ENCODE measurements at places on chromosomes 1 and 21.
A peak's percentile ranks its signal among the peaks of the same experiment; 100 is the strongest.

- peak; percentile 72 for DNase-seq
Observed at GRCh38 chr1:109391626-109392025, 6.1 kb downstream of the SORT1 start.

DNA sequence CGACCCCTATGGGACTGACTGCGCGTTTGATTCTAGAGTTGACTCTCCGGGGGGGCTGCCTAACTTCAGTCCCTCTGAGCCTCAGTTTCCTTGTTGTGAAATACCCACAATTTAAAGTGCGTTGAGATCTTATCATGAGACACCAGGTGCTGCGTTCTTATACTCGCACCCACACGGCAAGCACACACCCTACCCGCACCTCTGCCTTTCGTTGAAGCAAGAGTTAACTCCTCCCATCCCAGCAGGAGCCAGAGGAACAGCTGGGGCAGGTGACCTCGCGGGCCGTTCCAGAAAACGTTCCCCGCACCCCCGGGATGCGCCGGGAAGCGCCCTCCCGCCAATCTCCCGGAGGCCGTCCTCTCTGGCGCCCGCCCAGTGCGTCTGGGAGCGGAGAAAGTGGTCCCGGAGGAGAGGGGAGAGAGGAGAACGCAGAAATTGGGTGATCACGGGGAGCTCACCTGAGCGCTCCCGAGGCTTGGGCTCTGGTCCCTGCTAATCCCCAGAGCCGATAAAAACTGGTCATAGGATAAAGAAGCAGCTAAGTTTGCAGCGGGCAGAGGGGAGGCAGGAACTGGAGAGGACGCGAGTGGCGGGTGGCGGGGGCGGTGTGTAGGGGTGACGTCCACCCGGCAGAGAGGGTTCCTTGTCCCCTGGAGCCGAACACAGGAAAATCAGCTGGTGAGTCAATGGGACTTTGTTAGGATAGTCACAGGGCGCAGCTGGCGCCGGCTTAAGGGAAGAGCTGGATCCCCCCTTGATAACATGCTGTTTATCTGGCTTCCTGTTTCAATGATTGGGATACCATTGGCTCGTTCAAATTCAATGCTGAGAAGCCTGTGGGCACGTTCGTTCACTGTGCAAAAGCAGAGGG lies 869 bp downstream of the NAV1 start:
- DNase-seq, result peak; percentile 57

DNA sequence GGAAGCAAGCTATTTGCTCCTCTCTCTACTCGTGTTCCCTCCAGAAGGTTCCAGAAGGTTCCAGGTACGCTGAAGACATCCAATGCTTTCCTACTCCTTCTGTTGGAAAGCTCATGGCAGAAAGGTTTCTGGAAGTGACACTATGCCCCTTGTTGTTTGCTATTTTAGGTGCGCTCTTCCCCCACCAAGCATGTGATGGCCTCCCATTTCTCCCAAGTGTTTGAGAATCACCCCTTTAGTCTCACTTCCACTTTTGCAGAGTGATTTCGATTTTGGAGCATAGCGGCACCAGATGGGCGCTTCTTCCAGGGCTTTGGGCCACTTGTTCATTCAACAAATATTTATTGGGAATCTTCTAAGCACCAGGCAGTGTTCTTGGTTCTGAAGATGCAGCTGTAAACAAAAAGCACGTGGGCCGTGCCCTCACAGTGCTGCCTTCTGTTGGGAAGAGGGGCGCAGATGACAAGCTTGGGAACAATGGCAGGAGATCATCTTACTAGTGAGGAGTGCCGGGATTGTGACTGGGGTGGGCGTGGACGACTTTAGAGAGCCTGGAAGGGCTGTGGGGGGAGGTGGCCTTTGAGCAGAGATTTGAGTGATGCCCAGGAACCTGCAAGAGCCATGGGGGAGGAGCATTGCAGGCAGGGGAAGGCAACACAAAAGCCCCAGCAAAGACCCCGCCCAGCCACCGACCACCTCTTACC lies 43.0 kb upstream of the TARDBP start:
- peak; percentile 53 for DNase-seq

DNA sequence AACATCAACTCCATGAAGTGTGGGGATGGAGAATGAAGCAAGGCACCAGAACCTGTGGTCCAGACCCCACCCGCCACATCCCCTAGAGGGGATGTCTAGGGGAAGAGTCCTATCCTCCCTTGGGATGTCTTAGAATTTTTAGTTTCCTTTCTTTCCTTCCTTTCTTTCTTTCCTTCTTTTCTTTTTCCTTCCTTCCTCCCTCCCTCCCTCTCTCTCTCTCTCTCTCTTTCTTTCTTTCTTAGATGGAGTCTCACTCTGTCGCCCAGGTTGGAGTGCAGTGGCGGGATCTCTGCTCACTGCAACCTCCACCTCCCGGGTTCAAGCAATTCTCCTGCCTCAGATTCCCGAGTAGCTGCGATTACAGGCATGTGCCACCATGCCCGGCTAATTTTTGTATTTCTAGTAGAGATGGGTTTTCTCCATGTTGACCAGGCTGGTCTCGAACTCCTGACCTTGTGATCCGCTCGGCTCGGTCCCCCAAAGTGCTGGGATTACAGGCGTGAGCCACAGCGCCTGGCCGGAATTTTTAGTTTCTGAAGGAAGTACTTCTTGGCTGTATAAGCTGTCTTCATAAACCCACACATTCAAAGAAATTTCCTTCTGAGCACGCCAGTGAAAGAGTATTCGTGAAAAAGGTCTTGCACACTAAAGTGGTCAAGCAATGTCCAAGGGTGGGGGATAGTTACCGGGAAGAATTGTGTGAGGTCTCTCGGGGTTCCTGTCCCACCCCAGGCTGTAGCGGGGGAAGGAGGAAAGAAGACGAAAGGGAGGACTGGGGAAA lies 20.8 kb upstream of the LEFTY2 start:
- DNase-seq, result no peak

- DNase-seq, result no peak
Observed at GRCh38 chr1:247854899-247855545, 2.0 kb upstream of the TRIM58 start.

GRCh38 chr1:206872139-206872538 lies 6.7 kb downstream of the IL20 start:
- no peak for DNase-seq

GRCh38 chr21:26003404-26003803 lies 167.2 kb downstream of the APP start:
- no peak for DNase-seq

DNA sequence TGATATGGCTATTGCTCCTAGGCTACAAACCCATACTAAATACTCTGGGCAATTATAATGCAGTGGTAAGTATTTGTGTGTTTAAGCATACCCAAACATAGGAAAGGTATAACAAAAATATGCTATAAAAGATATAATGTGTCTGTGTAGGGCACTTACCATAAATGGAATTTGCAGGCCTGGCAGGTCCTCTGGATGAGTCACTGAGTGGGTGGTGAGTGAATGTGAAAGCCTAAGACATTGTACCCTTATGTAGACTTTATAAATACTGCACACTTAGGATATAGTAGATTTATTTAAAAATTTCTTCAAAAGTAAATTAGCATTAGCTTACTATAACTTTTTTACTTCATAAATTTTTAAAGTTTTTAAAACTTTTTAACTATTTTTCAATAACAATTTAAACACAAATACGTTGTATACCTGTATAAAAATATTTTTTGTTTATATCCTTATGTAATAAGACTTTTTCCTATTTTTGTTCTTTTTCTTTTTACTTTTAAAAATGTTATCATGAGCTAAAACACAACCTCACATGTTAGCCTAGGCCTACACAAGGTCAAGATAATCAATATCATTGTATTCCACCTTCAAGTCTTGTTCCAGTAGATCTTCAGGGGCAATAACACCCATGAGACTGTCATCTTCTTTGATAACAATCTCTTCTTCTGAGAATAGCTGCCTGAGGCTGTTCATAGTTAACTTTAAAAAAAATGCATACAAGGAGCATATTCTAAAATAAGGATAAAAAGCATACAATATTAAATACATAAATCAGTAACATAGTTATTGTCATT lies 306.3 kb upstream of the RGS18 start:
- no peak for DNase-seq

- peak; percentile 76 for DNase-seq
Observed at GRCh38 chr1:41013796-41014195, 7.7 kb downstream of the SLFNL1 start.

- DNase-seq, result no peak
Observed at GRCh38 chr1:24486331-24487065, 16.1 kb upstream of the RCAN3 start.

DNA sequence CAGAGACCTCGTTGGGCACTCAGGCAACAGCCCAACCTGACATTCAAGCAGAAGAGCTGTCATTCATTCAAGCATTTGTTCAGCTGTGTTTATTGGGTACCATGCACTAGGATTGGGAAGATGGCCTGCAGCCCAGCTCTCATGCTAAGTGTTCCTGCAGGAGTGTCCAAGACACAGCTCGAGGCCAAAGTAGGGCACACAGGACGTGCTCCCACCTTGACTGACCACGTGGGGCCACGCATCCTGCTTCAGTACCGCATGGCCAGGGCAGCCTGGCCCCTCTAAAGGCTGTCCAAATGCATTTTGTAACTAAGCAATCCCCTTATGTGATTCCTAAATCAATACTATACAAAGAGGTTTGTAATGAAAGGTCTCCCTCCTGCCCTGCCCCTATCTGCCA lies 9.7 kb downstream of the PYCR2 start:
- no peak for DNase-seq

DNA sequence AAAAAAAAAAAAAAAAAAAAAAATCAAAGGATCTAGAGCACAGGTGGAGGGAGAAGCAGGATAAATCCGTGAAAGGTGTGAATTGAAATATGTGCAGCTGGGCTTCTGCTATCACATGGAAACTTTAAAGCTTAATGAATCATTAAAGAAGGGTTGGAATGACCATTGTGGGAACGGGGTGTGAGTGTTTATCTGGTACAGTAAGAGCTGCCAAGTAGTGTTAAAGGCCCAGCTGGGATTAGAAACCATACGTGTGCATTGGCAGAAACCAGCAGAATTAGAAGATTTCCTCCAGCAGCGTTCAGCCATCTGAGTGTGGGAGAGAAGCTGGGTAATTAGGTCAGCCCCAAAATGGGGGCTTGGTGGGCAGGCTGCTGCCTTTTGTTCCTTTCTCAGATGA lies 13.5 kb downstream of the FALEC start:
- no peak for DNase-seq

DNA sequence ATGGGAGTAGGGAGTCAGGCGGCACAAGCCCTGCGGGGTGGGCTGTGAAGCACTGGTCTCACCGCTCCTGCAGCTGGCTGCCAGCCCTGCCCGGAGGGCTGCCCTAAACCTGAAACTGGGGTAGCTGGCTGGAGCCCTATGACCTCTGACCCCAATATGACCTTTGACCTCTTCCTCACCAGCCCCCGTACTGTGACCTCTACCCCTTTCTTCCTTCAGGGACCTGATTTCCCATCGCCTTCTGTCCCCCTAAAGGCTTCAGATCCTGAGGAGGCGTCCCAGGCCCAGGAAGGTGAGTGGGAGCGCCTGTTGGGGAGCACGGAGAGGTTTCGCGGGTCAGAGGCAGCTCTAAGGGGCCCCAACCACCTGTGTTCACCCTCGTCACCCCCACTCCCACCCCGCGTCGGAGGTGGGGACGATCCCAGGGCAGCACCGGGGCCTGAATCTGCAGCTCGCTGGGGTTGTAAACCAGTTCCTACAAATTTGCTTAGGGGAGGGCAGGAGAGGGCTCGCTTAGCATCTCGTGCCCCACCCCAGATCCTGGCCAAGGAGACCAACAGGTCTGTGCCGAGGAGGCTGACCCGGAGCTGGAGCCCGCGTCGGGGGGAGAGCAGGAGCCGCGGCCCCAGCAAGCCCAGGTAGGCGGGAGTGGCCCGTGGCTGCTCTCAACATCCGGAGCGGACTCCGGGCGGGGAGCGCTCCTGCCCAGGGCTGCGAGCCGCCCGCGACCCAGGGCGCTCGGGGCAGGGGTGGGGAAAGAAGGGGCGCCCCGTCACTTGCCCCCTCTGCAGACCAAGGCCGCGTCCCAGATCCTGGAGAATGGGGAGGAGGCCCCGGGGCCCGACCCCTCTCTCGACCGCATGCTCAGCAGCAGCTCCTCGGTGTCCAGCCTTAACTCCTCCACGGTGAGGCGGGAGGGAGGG lies 7.3 kb downstream of the SYTL1 start:
- DNase-seq, result no peak

DNA sequence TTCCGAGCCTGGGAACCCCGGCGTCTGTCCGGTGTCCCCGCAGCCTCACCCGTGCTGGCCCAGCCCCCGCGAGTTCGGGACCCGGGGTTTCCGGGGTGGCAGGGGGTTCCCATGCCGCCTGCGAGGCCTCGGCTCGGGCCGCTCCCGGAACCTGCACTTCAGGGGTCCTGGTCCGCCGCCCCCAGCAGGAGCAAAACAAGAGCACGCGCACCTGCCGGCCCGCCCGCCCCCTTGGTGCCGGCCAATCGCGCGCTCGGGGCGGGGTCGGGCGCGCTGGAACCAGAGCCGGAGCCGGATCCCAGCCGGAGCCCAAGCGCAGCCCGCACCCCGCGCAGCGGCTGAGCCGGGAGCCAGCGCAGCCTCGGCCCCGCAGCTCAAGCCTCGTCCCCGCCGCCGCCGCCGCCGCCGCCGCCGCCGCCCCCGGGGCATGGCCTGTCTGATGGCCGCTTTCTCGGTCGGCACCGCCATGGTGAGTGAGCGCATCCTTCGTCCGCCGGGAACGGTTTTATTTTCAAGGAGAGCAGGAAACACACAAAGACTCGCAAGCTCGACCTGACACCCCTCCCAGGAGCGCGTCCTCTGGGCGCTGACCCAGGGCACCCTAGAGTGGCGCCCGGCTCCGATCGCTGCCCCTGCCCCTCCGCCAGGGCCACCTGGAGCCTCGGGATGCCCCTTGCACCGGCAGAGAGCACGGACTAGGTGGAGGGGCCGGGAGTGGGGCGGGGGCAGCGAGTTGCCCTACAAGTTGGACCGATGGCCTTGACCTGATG lies at the start of gene ABCG1:
TSS of gene ABCG1 (plus strand) at position 305 of the 770 bp plus-strand sequence. CDS start at position 428, 123 bp downstream.
- peak; percentile 38 for DNase-seq

GRCh38 chr21:43585924-43586413 lies 73.3 kb downstream of the HSF2BP start:
- DNase-seq, result peak; percentile 18

GRCh38 chr21:25735646-25736597 lies 1.1 kb downstream of the GABPA start:
- peak; percentile 66 for DNase-seq

- no peak for DNase-seq
Observed at GRCh38 chr1:24415910-24416665, 486 bp downstream of the NIPAL3 start.

- DNase-seq, result no peak
Observed at GRCh38 chr1:155136748-155137147, 1.1 kb downstream of the SLC50A1 start.

- DNase-seq, result no peak
Observed at GRCh38 chr1:245462161-245462560, 307.4 kb downstream of the KIF26B start.

DNA sequence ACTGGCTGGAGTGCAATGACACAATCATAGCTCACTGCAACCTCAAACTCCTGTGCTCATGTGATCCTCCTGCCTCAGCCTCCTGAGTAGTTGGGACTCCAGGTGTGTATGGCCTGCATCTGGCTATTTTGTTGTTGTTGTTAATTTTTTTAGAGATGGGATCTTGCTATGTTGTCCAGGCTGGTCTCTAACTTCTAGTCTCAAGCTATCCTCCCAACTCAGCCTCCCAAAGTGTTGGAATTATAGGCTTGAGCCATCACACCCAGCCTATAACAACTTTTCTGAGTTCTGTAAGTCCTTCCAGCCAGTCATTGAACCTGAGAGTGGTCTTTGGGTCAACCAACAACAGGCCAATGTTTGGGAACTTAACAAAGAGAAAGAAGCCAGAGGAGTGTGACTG lies 11.2 kb upstream of the PGBD2 start:
- no peak for DNase-seq

All from inflammatory macrophage treated with lipopolysaccharide for 4 hours (primary cell).